Sigmoid colon (tissue), 7 donors: ENCODE measurements at places on chromosomes 11 and 22. TPM values are rescaled to one million over a fixed set of nuclear protein-coding genes. Genes with fewer than 3 reads are reported as not detected.

Gene SEZ6L
- polyA plus RNA-seq = 0.57 TPM

Gene TUBA8
- polyA plus RNA-seq = 3.0 TPM

Gene TIRAP
- polyA plus RNA-seq = 4.2 TPM

Gene TAF1D
- 68.5 TPM for polyA plus RNA-seq

Gene C11orf65
- 0.42 TPM for polyA plus RNA-seq

Gene PATE4
- not detected for polyA plus RNA-seq

Gene OR5AL1
- not detected for polyA plus RNA-seq

Gene ALG8
- polyA plus RNA-seq = 15.0 TPM

DNA sequence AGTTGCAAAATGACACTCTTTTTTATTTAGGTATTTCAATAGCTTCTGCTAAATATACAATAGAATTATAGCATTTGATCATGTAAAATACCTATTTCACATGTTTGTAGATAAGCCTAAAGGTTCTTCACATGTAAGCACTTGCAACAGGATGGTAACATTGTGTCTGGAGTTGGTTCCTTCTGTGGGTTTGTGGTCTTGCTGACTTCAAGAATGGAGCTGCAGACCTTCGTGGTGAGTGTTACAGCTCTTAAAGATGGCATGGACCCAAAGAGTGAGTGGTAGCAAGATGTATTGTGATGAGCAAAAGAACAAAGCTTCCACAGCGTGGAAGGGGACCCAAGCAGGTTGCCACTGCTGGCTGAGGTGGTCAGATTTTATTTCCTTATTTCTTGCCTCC lies 246.4 kb upstream of the PDGFD start:
- DNase-seq = no peak
- no peaks in the 10 kb centered on the region for H3K27me3 ChIP-seq
- no peaks in the 10 kb centered on the region for H3K4me1 ChIP-seq
- no peak overlapping the region for H3K4me3 ChIP-seq

DNA sequence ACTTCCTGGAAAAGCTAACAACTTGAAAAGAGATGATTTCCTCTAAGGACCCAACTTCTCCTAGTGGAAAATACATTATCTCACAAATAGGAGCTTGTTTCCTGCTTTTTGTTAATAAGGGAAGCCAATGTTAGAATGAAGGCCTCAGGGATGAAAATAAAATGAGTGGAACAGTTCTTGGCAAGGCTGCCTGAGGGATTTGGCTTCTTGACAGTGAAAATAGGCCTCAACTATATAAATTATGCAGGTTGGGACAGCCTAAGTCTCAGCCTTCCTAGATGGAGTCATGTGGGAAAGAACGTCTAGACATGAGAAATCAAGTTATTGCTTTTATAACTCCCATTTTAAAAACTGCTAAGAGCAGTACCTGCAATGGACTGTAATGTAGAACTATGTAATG lies 92.8 kb upstream of the FIBIN start:
- H3K27me3 ChIP-seq = no peaks in the 10 kb centered on the region
- H3K4me3 ChIP-seq = no peak overlapping the region
- DNase-seq = peak; percentile 67
- H3K27ac ChIP-seq = peak overlapping the region; percentile 56
- H3K36me3 ChIP-seq = no peaks in the 10 kb centered on the region
- peaks cover 47% of the 10 kb centered on the region for H3K4me1 ChIP-seq

GRCh38 chr11:78798663-78799062 lies 224.0 kb upstream of the NARS2 start:
- no peaks in the 10 kb centered on the region for H3K36me3 ChIP-seq
- H3K4me1 ChIP-seq = peaks cover 43% of the 10 kb centered on the region
- no peak overlapping the region for H3K4me3 ChIP-seq
- no peaks in the 10 kb centered on the region for H3K27me3 ChIP-seq

GRCh38 chr11:37503411-37504059 lies 905.5 kb upstream of the RAG2 start:
- no peak overlapping the region for H3K4me3 ChIP-seq
- no peak overlapping the region for H3K27ac ChIP-seq
- H3K4me1 ChIP-seq = no peaks in the 10 kb centered on the region
- H3K36me3 ChIP-seq = no peaks in the 10 kb centered on the region

DNA sequence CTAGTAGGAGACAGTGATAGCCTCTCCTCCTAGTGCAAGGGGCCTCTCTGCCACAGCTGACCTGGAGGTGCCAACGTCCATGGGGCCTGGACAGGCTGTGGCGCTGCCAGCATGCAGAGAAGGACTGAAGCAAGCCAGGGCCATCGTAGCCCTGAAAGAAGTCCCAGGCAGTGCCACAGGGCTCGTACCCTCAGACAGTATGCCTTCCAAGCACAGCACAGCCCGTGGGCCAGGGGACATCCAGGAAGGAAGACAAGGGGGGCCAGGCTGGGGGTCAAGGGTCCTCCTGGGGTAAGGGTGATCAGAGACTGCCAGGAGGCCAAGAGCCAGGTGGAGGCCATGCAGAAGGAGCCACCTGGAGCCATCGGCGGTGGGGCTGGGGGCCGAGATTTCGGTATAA lies 20.4 kb upstream of the MOB2 start:
- H3K27ac ChIP-seq = no peak overlapping the region
- H3K4me1 ChIP-seq = peaks cover 76% of the 10 kb centered on the region
- no peak overlapping the region for H3K4me3 ChIP-seq
- H3K27me3 ChIP-seq = no peaks in the 10 kb centered on the region
- no peak for DNase-seq

GRCh38 chr11:34825315-34825669 lies 90.9 kb downstream of the APIP start:
- no peak overlapping the region for H3K4me3 ChIP-seq
- DNase-seq = no peak
- H3K27me3 ChIP-seq = no peaks in the 10 kb centered on the region
- no peak overlapping the region for H3K27ac ChIP-seq

DNA sequence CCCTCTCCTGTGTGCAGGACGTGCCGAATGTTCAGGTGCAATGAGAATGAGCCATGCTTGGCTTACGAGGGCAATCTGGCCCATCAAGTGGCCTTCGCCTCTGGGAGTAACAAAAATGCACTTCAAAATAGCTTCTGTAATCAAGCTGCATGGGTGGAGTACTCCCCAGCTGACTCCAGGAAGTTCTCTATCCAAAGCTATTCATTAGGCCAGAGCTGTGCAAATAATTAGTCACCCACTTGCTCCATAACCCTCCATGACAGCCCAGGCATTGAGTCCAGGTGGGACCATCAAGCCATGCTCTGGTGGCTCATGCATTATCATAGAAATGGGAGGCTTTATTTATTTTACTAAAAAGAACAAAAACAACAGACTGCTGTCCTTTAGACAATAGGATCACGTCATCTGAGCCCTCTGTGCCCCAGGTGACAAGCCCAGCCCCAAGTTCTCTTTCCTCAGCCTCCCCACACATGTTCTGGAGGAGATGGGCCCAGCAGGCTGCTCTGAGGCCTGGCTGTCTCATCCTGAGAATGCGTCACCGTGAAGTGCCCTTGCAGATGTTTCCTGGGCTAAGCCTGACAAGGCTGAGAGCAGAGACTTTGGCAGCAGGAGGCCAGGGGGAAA lies 244.7 kb downstream of the ETS1 start:
- H3K4me1 ChIP-seq = no peaks in the 10 kb centered on the region
- DNase-seq = peak; percentile 72
- H3K4me3 ChIP-seq = no peak overlapping the region
- H3K27ac ChIP-seq = peak overlapping the region; percentile 35

GRCh38 chr11:116557282-116557681 lies 215.5 kb downstream of the BUD13 start:
- H3K27ac ChIP-seq = no peak overlapping the region
- no peaks in the 10 kb centered on the region for H3K36me3 ChIP-seq
- H3K4me3 ChIP-seq = no peak overlapping the region
- H3K27me3 ChIP-seq = no peaks in the 10 kb centered on the region
- no peak for DNase-seq

GRCh38 chr11:46555267-46556054 lies 38.4 kb downstream of the AMBRA1 start:
- no peak for DNase-seq
- H3K4me1 ChIP-seq = peaks cover 45% of the 10 kb centered on the region
- H3K27me3 ChIP-seq = no peaks in the 10 kb centered on the region
- no peak overlapping the region for H3K4me3 ChIP-seq

- peaks cover 16% of the 10 kb centered on the region for H3K4me1 ChIP-seq
- DNase-seq = peak; percentile 83
These were observed 5.0 kb downstream of the TP53I11 start for GRCh38 chr11:44945666-44946065.

GRCh38 chr11:1335811-1336761 lies 26.7 kb upstream of the TOLLIP start:
- no peaks in the 10 kb centered on the region for H3K36me3 ChIP-seq
- H3K27ac ChIP-seq = peak overlapping the region; percentile 73
- no peaks in the 10 kb centered on the region for H3K27me3 ChIP-seq
- peaks cover 23% of the 10 kb centered on the region for H3K4me1 ChIP-seq
- peak; percentile 93 for DNase-seq

DNA sequence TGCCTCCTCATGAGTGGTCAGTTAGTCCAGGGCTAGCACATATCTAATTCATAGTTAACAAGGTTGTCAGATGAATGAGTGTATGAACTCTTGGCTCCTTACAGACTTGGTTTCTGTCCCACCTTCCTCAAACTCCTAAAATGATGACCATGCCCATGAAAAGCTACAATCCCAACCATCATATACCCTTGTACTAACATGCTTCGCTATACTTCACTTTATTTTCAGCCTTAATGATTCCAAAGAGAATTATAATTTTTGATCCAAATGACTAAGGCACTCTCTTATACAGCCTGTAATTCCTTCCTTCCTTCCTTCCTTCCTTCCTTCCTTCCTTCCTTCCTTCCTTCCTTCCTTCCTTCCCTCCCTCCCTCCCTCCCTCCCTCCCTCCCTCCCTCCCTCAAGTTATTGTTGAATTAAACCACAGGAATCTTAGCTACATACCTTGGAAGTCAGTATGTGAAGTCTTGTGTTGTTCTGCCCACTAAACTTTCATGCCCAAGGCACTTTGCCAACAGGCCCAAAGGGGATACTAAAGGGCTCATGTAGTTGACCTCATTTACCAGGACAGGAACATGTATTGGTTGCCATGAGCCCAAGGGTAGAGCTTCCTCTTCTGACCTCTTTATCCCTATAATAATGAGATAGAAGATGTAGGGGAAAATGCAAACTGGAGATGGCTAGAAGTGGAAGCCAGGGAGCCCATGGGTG lies 37.4 kb downstream of the CALCA start:
- no peak overlapping the region for H3K27ac ChIP-seq
- no peaks in the 10 kb centered on the region for H3K4me1 ChIP-seq
- no peaks in the 10 kb centered on the region for H3K36me3 ChIP-seq
- no peak for DNase-seq
- H3K4me3 ChIP-seq = no peak overlapping the region
- no peaks in the 10 kb centered on the region for H3K27me3 ChIP-seq

- no peaks in the 10 kb centered on the region for H3K4me1 ChIP-seq
- DNase-seq = no peak
- no peak overlapping the region for H3K27ac ChIP-seq
- no peak overlapping the region for H3K4me3 ChIP-seq
- no peaks in the 10 kb centered on the region for H3K27me3 ChIP-seq
- no peaks in the 10 kb centered on the region for H3K36me3 ChIP-seq
These were observed 583.5 kb upstream of the FAT3 start for GRCh38 chr11:91641153-91641552.

DNA sequence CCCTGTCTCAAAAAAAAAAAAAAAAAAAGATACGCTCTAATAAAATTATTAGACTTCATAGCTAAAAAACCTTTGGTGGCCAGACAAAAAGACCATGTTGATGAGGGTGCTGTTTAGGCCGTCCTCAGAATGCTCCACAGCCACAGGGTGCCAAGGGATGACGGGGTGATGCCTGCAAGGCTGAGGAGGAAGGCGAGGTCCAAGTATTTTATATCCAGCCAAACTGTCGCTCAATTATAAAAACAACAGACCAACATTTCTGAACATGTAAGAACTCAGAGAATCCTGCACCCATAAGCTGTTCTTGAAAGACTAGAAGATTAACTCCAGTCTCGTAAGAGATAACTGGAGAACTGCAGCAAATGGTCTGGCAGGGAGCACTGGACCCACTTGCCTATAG lies 29.2 kb downstream of the TBX1 start:
- no peak overlapping the region for H3K4me3 ChIP-seq
- no peak overlapping the region for H3K27ac ChIP-seq
- no peaks in the 10 kb centered on the region for H3K4me1 ChIP-seq
- no peak for DNase-seq
- H3K27me3 ChIP-seq = peaks cover under 1% of the 10 kb centered on the region

- H3K36me3 ChIP-seq = peaks cover 3% of the 10 kb centered on the region
- no peak for DNase-seq
- no peak overlapping the region for H3K4me3 ChIP-seq
- no peaks in the 10 kb centered on the region for H3K27me3 ChIP-seq
- H3K4me1 ChIP-seq = no peaks in the 10 kb centered on the region
These were observed 45.9 kb upstream of the GPR83 start for GRCh38 chr11:94447149-94447548.

GRCh38 chr11:118924591-118925585 lies 838 bp downstream of the BCL9L start:
- H3K4me1 ChIP-seq = no peaks in the 10 kb centered on the region
- H3K4me3 ChIP-seq = peak overlapping the region; percentile 88
- H3K36me3 ChIP-seq = no peaks in the 10 kb centered on the region
- DNase-seq = peak; percentile 86
- H3K27ac ChIP-seq = peak overlapping the region; percentile 95
- H3K27me3 ChIP-seq = no peaks in the 10 kb centered on the region

- no peaks in the 10 kb centered on the region for H3K36me3 ChIP-seq
- no peaks in the 10 kb centered on the region for H3K27me3 ChIP-seq
- H3K4me1 ChIP-seq = peaks cover 25% of the 10 kb centered on the region
- H3K27ac ChIP-seq = no peak overlapping the region
These were observed 83.2 kb downstream of the ME3 start for GRCh38 chr11:86589204-86589603.

DNA sequence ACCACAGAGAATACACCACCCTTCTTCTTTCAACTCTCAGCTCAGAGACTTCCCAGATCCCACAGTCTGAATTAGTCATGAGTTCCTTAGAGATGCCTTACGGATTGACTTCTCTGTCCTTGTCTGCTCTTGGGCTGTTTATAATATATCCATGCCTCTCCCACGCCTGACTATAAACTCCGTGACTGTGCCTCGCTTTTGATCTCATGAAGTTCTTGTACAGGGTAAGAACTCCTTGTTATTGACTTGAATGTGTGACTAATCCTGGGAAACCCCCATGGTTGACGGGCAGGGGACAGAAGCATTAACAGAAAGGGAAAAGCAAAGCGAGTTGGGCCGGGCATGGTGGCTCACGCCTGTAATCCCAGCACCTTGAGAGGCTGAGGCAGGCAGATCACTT lies 62.4 kb upstream of the POU2AF1 start:
- peaks cover 56% of the 10 kb centered on the region for H3K4me1 ChIP-seq
- peak; percentile 78 for DNase-seq
- H3K36me3 ChIP-seq = no peaks in the 10 kb centered on the region
- no peaks in the 10 kb centered on the region for H3K27me3 ChIP-seq
- H3K27ac ChIP-seq = peak overlapping the region; percentile 77

DNA sequence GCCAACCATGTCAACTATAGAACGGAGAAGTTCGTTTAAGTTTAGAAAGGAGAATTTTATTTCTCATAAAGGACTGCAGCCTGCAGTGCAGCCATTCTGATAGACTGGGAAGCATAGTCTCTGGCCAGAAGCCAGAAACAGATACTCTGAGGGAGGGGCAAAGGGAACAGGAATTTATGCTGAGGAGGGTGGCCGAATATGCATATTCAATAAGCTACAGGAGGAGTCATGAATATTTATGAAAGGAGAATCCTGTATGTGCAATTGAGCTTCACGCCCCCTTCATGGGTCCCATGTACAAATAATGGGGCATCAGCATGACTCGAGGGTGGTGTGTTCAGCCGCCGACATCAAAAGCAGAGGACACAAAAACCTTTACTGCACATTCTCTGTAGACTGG lies 199.9 kb downstream of the CWF19L2 start:
- no peaks in the 10 kb centered on the region for H3K27me3 ChIP-seq
- H3K4me3 ChIP-seq = no peak overlapping the region
- DNase-seq = no peak
- H3K36me3 ChIP-seq = no peaks in the 10 kb centered on the region
- no peaks in the 10 kb centered on the region for H3K4me1 ChIP-seq
- no peak overlapping the region for H3K27ac ChIP-seq
